ENCODE measurements at places on chromosomes 7 and 10.

DNA sequence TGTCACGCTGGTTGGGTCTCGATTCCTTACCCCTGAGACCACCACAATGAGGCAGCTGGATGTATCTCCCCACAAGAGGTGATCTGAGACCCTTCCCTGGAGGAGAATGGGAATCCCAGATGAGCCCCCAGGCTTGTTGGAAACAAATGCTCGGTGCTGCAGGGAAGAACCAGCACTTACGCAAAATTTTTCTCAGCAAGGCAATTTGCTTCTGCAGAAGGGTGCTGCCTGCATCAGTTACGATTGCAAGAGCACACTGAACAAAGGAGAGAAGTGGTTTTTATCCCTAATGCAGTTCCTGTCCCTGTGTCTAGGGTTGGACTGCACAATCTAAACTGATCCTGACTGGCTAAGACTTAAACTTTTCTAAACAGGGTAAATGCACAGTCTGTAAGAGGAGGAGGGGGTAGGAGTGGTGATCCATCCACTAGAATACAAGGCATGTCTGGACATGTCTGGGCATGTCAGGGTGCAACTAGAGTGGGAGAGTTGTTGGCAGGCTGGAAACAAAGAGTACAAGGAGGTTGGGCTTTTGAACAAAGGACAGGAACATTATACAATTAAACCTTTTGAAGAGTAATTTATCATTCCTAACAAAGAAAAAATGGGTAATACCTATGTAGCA lies 114.9 kb upstream of the FAM3C start:
- no peak for DNase-seq

GRCh38 chr7:102079140-102080018 lies 207.3 kb upstream of the SH2B2 start:
- DNase-seq, result no peak

- no peak for DNase-seq
These were observed 83.0 kb downstream of the SGMS1 start for GRCh38 chr10:50540826-50541122.

GRCh38 chr10:34358729-34359434 lies 456.2 kb downstream of the PARD3 start:
- no peak for DNase-seq

- no peak for DNase-seq
These were observed 57.1 kb upstream of the CYP2C18 start for GRCh38 chr10:94626476-94626875.

DNA sequence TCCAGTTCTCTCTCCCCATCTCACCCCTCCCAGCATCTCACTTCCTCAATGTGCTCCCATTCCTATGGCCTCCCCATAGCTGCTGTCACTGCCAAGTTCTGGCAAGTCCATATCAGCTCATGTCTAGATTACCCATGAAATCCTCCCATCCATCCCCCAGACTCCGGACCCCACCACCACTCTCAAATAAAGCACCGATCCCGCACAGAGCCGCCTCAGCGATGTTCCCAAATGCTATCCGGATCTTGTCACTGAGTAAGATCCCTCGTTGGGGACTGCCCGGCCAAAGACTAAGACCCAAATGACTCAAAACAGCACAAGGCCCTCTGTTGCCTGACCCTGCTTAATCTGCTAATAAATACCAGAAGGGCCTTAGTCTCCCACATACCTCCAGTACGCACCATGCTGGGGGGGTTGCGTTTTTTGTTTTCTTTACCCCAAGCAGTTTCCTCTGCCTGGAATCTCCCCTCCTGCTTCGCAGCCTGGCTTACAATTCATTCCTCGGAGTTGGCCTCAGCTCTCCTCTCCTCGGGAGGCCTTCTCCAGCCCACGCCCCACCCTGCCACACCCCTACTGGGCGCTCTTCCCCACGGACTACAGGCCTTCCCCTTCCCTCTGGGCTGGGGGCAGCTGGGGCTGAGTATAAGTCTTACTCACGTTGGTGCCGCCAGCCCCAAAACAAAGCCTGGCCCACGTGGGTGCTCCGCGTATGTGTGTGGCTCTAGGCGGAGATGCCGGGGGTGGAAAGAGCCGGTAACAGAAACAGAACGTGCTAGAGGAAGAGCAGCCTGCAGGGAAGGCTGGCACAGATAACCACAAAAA lies 1.8 kb upstream of the DUSP5 start:
- DNase-seq, result no peak

- DNase-seq, result no peak
These were observed 489.8 kb downstream of the NEBL start for GRCh38 chr10:20407357-20407756.

- no peak for DNase-seq
These were observed 175.2 kb upstream of the TNRC18 start for GRCh38 chr7:5598769-5599371.

GRCh38 chr7:146722986-146723385 lies 606.4 kb downstream of the CNTNAP2 start:
- no peak for DNase-seq

GRCh38 chr7:128888756-128889095 lies 21.8 kb downstream of the KCP start:
- peak; percentile 19 for DNase-seq

GRCh38 chr7:11193131-11193867 lies 219.6 kb downstream of the PHF14 start:
- DNase-seq, result no peak

DNA sequence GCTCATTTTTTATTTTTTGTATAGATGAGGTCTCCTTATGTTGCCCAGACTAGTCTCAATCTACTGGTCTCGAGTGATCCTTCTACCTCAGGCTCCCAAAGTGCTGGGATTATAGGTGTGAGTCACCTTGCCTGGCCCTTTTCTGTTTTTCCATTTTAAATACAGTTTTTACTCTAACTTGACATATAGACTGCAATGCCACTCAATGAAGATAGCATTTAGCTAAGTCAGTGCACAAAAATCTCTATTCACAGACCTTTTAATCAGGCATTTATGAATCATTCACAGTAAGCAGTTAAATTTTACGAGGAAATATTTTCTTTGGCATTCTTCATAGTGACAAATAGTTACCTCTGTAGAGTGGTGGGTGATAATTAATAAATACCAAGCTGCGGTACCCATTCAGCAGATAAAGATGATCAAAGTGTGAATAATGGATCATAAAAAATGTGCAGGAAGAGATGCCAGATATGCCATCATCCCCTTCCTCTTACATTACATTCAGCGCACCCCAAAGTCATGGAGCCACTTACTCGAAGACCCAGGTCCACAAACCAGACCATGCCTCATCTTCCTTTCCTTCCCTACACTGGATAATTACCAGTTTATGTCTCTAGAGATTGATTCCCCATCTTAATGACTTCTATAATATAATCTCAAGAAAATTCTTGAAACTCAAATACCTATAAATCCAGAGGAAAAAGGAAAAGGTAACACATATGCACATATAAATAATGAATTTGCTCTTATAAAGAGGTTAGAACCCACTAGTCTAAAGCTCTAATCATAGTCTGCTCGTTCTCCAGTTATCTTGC lies 56.0 kb downstream of the UBE2H start:
- no peak for DNase-seq

GRCh38 chr10:33901166-33901565 lies 566.7 kb upstream of the NRP1 start:
- DNase-seq, result no peak

- DNase-seq, result no peak
These were observed 131.3 kb downstream of the DPP6 start for GRCh38 chr7:154183482-154183881.

DNA sequence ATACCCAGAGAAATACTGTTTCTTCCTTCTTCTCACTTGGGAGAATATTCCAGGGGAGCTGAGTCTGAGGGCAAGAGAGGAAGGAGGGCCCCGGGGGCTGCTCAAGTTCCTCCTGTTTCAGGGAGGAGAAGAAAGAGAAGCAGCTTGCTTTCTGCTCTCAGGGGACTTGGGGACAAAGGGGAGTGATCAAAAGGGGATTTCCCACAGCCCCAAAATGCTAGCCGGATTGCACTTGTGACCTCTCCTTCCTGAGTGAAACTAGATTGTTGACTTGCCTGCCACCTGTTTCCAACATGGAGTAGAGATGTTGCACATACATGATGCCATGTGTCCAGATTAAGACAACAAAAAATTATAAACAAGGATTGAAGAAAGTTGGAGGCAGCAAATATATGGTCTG lies 28.7 kb upstream of the PDCD4 start:
- peak; percentile 44 for DNase-seq
